CD4-positive, alpha-beta T cell treated with Interleukin-10 for 1 hour (primary cell): ENCODE measurements at places on chromosomes 12 and 14.

DNA sequence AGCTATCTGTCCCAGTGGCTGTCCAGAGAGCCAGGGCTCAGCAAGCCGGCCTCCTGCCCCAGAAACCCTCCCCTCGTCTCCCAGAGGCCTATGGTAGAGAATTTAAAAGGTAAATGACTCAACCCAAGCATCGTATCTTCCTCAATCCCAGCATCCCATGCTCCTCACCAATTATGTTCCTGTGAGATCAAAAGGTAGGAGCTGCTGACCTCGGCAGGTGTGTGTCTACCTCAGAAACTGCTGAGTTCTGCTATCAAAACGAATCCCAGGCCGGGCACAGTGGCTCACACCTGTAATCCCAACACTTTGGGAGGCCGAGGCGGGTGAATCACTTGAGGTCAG, 49.3 kb downstream of the FOXN3 start:
- DNase-seq, result no peak

DNA sequence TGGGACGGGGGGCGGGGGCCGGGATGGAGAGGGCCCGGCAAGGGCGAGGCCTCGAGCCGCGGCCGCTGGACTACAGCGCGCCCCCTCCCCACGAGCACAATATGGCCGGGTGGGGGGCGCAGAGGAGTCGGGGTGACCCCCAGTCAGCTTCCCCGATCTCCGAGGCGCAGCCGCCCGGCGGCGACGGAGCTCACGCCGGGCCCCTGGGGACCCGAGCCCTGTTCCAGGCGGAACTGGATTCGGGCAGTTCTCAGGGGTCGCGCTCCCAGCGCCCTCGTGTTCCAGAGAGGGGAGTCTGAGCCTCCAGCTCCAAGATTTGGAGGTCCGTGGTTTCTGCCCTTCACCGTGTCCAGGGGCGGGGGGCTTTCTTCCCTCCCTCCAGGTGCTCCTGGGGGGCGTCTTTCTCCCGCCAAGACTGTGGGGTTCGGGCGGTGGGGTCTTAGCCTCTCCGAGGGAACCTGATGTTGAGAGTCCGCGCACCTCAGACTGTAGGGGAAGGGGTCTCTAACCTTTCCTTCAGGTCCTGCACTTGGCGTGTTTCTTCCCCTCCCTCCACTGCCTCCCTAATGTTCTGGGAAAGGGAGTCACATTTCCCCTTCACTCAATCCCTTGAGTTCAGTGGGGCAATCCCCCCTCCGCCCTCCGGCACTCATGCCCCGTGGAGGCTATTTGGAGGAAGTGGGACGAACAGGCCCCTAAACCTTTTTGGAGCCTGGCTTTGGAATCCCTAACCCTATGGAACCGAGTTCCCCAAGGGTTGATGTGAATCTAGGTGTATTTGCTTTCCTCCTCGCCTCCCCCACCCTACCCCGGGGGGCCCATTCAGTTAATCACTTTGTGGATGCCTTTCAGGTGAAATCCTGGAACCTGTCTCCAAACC, 584 bp downstream of the ACVR1B start:
- peak; percentile 8 for DNase-seq

- DNase-seq, result no peak
Measured at GRCh38 chr14:99321236-99321925, 49.4 kb upstream of the BCL11B start.

GRCh38 chr12:39993268-39993667, 112.6 kb downstream of the SLC2A13 start:
- DNase-seq, result no peak

DNA sequence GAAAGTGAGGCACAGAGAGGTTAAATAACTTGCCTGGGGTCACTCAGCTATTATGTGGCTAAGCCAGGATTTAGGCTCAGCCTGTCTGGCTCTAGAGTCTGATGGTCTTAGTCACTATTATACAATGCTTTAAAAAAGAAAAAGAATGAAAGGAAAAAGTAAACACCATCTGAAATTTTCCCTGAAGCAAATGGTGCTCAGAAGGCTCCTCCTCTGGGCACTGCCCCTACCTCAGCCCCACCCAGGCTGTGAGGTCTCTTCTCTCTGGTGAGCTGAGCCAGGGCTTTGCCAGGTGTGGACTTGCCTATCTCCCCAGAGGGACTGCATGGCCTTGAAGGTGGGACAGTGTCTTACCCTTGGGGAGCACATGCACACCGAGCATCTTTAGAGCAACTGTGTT, 117.5 kb upstream of the DYRK2 start:
- DNase-seq, result no peak

DNA sequence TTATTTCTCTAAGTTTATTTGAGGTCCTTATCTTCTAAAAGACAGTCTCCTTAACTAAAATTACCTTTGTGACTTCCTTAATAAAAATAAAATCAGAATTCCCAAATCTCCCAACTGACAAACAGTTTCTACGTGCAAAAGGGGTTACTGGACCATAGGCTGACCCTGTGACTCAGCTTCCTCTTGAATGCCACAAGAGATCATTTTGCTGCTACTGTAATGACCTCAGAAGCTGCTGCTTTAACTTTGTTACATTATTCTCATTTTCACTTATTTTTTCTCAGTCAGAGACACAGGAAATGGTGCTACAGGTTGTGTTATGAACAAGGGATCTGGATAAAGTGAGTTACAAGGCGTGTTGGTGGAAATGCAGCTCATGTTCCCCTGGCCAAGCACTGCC, 132.2 kb upstream of the TMTC2 start:
- no peak for DNase-seq

DNA sequence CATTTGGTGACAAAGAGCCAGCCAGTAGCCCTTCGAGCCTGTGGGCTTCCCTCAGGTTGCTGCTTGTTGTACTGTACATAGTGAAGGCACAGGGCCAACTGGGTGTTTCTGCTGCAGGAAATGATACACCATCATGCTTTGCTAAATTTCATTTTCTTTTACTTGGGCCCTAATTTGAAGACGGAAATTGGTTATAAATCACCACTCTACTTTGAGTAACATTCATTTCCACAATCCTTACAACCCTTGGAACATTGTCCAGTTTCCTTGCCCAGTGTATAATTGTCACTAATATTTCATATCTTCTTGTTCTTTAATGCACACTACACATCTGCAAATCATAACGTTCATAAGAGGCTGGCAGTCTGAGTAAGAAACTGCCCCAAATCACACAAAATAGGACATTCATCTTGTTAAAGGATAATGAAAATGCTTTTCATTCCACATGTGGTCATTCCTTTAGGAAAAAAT, 30.2 kb downstream of the MSRB3 start:
- DNase-seq, result no peak

DNA sequence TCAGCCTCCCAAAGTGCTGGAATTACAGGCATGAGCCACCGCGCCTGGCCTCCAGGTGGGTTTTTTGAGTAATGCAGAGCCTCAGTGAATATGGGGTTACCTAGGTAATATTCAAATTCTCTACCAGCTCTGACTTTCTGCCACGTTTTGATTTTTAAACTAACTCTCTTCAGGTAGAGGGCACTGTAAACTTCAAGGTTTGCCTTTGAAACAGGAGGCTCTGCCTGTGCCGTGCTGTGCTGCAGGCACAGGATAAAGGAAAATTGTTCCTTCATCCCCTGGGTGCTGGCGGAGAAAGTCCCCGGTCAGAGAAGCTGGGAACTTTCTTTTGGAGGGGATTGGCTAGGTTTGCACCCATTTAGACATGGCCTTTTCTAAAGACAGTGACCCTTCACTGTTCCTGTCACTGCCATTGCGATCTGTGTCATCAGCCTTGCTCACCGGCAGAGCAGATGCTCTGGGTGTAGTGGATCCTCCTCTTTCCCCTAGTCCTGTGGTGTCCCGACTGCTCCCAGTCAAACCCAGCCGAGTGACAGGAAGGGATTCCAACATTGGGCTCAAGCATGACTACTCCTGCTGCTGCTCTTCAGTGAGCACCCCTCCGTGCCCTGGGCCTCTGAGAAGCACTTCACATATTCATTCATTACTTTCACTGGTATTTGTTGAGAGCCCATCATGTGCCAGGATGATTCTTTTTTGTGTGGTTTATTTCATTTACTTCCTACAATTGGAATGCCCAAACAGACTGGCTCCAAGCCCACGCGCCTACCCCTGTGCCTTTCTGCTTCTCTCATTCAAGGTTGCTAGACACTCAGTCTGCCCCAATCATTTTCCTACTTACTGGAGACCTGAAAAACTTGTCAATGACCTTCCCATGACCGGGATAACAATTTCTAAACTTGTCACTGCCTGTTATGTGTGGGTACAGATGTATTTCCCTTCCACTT, 103.6 kb downstream of the TMEM30B start:
- DNase-seq, result no peak

DNA sequence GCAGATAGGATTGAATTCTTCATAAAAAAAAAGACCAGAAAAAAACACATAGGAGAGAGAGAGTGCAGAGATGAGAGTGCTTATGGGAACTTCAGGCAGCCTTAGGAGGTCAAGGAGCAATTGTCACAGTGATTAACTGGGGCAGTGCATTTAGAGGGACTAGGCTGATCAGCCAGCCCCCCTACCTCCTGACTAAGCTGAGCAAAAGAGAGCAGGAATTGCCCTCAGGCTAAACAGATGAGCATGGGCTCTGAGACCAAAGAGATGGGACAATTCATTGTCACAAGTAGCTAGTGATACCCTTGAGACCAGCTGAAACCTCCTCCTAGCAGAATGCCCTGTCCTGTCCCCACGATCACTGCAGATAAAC, 124.0 kb downstream of the BTG1 start:
- no peak for DNase-seq

GRCh38 chr12:94769776-94770759, 119.7 kb upstream of the TMCC3 start:
- no peak for DNase-seq

- peak; percentile 69 for DNase-seq
Measured at GRCh38 chr14:75709207-75709812, 48.3 kb downstream of the TTLL5 start.

GRCh38 chr14:23095196-23096108, at the start of gene C14orf119:
TSS of gene C14orf119 (plus strand) at chr14:23095505. CDS start at chr14:23097659, 2,154 bp downstream.
- DNase-seq, result peak; percentile 100

- no peak for DNase-seq
Measured at GRCh38 chr14:74427651-74428050, 1.6 kb upstream of the SYNDIG1L start.

DNA sequence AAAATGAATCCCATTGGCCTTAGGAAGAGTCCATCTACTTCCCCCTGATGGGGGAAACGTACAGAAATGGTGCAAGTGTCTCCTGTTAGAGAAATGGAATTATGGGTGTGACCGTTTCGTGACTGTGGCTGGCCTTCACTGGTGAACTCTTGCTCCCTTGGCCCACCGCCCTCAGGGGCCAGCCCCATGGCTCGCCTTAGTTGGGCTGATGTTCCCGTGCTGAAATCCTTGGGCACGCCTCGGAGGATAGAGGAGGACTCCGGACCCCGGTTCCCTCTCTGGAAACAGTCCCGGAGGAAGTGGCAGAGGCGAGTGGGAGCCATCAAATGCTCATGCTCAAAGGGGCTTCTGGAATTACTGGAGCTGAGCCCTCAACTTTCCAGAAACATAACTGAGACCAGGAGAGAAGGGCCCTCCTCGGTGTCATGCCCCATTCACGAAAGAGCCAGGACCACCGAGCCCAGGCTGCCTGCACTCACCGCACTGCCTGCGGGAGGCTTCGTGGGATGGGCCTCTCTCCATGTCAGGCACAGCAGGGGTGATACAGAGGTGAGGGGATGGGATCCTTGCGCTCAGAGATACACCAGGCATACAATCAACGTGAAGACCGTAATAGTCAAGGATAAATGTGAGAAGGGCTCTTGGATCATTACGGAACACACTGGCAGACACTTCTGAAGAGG, 10.1 kb upstream of the CACNA2D4 start:
- no peak for DNase-seq

- DNase-seq, result no peak
Measured at GRCh38 chr14:57091030-57091608, 177.6 kb downstream of the EXOC5 start.

DNA sequence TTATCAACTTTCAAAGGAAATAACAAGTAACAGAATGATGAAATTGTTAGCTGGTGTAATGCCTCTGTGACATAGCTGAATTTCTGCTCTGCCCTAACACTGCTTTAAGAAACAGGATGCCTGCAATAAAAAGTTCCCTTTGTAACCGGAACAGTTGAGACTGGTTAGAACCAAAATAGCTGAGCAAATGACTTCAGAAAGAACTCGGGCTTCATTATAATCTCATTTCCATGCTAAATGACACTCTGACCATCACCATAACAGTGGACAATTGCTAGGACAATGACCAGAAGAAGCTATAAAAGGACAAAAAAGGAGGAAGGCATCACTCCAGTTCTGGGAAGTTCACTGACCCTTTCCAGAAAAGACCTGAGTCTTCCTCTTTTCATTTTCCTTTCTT, 23.5 kb upstream of the PYGL start:
- DNase-seq, result no peak

GRCh38 chr12:108856428-108857157, 790 bp downstream of the SSH1 start:
- peak; percentile 60 for DNase-seq

- peak; percentile 16 for DNase-seq
Measured at GRCh38 chr14:71328183-71328582, 420.9 kb downstream of the PCNX1 start.

DNA sequence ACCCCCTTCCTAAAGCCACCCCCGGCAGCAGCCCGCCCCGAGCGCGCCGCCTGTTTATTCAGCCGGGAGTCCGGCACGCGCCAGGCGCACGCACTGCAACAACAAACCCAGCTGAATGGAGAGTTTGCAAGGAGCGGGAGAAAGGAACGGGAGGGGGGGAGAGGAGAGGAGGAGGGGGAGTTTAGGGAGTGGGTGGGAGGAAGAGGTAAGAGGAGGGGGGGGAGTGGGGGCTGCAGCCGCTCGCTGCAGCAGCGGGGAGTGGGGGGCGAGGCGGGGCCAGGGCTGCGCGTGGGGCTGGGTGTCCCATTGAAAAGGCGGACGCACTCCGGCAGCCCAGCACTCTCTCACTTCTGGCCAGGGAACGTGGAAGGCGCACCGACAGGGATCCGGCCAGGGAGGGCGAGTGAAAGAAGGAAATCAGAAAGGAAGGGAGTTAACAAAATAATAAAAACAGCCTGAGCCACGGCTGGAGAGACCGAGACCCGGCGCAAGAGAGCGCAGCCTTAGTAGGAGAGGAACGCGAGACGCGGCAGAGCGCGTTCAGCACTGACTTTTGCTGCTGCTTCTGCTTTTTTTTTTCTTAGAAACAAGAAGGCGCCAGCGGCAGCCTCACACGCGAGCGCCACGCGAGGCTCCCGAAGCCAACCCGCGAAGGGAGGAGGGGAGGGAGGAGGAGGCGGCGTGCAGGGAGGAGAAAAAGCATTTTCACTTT, at the start of gene ASCL1:
TSS of gene ASCL1 (plus strand) at position 336 of the 712 bp plus-strand sequence. CDS start 571 bp downstream, outside the sequence.
- DNase-seq, result no peak

GRCh38 chr14:105760691-105761344, 234.4 kb downstream of the TMEM121 start:
- no peak for DNase-seq
